ENCODE measurements at places on chromosomes 13 and 19.

- no peak for DNase-seq
Observed at GRCh38 chr13:44470638-44471562, 97.3 kb downstream of the SERP2 start.

DNA sequence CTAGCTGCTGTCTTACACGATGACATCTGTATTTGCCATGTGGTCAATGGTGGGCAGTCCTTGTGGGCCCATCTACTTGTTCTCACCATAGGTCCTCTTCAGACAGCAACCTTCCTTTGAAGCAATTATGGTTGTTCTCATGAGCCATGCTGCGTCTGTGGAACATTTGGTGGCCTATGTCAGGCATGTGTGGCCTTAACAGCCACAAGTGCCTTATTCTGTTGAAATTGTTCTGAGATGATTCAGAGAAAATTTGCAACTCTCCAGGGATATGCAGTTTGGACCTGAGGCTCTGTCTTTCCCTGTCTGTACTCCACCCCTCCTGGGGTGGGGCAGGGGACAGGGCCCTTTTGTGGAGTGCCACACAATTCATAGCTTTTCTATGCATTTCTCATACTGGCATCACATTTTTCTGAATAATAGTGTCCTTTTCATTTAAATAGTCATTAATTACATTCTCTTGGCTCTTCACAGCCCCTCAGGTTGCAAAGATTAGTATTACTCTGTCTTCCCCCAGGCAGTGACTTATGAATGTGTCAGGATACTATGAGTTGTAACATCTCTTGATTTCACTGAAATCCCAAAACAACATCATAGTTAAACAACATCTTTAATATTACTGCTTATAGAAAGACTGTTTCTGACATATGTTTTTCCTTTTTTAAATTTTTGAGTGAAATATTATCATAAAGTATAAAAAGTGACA is 102.1 kb downstream of the ITGBL1 start:
- DNase-seq: no peak

- no peak for DNase-seq
Observed at GRCh38 chr13:42333613-42334328, 61.8 kb downstream of the AKAP11 start.

DNA sequence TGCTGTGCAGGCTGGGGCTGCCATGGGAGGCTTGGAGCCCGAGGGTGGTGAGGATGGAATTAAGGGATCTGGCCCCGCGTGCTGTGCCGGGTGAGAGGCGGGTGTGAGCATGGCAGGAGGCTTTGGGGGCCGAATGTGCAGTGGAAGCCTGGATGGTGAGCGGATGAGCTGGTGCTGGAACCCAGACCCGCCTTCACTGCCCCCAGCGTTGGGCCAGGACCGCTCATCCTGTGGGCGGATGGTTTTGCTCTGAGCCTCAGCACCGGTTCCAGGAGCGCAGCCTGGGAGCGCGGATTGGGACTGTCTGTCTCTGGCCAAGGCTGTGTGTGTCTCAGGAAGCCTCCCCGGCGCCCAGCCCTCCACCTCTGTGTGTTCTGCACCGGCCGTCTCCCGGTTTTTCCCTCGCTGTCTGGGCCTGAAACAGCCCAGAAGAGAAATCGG is 16.7 kb downstream of the KDM4B start:
- no peak for DNase-seq

DNA sequence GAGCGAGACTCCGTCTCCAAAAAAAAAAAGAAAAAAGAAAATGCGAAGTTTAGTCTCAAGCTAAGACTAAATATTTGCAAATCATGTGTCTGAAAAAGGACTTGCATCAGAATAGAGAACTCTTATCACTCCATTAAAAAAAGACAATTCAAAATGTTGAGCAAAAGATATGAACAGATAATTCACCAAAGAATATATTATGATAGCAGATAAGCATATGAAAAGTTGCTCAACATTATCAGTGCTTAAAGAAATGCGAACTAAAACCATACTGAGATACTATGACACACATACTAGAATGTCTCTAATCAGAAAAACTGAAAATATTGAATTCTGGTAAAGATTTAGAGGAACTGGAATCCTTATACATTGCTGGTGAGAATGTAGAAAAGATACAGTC is 38.7 kb upstream of the SACS start:
- DNase-seq: no peak

GRCh38 chr13:30639671-30640070 is 22.0 kb downstream of the USPL1 start:
- no peak for DNase-seq

GRCh38 chr13:69947582-69947981 is 160.0 kb upstream of the ATXN8OS start:
- no peak for DNase-seq

DNA sequence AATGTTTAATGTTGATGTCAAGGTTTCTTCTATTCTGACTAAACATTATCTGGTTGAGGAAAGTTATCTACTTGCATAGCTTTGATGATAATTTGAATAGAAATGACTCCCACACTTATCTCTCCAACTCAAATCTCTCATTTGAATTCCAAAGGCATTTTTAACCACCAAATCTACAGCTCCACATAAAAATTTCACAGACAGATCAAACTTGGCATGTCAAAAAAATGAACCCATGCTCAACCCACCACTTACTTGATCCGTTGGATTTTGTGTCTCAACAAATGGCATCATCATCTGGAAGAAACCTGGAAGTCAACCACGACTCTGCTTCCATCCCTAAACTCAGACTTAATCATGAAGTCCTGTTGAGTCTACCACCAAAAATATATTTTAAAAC is 1050.4 kb downstream of the EFNB2 start:
- DNase-seq: no peak

DNA sequence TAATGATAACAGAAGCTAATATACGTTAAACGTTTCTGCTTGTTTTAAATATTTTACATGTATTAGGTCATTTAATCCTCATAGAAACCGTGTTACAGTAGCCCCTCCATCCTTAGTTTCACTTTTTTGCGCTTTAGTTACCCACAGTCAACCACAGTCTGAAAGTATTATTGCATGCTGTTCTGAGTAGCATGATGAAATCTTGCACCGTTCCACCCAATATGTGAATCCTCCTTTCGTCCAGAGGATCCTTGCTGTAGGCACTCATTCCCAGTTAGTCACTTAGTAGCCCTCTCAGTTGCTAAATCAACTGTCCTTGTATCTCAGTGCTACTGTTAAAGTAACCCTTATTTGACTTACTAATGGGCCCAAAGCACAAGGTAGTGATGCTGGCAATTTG is 257.8 kb downstream of the ENOX1 start:
- no peak for DNase-seq

GRCh38 chr13:35791184-35791851 is 314.8 kb upstream of the MAB21L1 start:
- no peak for DNase-seq
